ENCODE measurements at places on chromosomes 1 and 21.
A peak's percentile ranks its signal among the peaks of the same experiment; 100 is the strongest.

GRCh38 chr1:230794871-230795605 lies 47.9 kb downstream of the CAPN9 start:
- DNase-seq = no peak

GRCh38 chr1:71081697-71082080 lies 854 bp upstream of the ZRANB2 start:
- DNase-seq = no peak

DNA sequence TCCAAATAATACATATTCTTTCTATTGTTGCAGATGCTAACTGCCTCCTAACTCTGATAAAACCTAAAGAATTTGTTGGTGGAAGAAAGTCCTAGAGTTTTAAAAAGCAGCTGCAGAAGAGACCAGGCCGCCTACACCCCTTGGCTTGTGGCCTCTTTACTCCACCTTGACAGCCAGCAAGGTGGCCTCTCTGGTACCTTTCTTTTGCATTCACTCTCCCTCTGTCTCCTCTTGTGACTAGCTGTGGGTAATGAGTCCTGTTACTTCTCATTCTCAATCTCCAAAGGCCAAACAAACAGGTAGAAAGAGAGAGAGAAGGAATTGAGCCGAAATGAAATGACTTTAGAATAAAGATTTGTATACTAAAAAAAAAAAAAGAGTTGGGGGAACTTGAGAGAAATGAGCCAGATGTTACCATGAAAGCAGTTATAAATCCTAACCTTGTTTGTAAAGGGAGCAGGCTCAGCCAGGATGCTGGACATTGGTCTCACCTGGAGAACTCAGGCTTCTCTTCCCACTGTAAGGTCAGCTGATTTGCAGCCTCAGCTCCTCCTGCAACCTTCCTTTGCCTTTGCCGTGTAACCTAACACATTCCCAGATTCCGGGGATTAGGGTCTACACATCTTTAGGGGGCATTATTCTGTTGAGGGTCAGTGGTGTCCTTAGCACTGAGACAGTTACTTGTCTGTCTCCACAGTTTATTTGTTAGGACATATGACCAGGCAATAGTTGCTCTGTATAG lies 164.1 kb upstream of the IRF2BP2 start:
- DNase-seq = no peak

GRCh38 chr1:206582971-206583706 lies 29.1 kb downstream of the EIF2D start:
- DNase-seq = peak; percentile 35

- no peak for DNase-seq
Observed at GRCh38 chr1:29959356-29959755, 723.0 kb downstream of the PTPRU start.

- no peak for DNase-seq
Observed at GRCh38 chr1:45038661-45039364, 26.8 kb downstream of the UROD start.

DNA sequence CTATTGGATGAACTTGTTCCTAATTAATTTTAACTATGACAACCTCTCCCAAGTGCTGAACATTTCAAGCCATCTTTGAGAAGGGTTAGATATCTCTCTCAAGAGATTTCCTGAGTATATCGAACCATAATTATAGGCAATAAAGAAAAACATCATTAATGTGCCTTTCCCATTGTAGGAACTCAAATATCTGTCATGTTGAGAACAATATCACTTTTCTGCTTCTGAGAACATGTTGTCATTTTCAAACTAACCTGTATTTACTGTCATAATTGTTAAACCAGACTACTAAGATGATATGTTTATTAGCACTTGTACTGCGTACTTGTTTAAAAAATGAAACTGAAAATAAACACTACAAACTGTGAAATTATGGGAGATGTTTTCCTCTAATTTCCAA lies 4.3 kb downstream of the EPS15 start:
- no peak for DNase-seq

DNA sequence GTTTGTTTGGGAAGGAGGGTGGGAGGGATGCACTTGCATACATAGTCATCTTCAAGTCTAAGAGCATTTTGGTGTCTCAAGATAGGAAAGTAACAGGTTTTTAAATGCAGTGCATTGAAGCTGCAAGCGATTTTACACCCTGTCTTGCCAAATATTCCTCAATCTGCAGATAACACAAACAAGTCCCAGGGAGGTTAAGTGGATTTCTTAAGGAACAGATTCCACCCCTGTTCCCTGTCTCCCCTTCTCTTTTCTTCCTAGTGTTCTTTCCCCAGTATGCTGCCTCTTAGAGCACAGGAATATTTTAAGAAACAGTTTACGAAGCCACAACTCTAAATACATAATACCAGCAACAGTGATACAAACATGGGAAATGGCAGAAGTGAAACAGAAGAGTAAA lies 389.9 kb downstream of the PLPP3 start:
- no peak for DNase-seq

- peak; percentile 13 for DNase-seq
Observed at GRCh38 chr21:17612023-17612564, 607 bp downstream of the BTG3 start.

GRCh38 chr1:204359131-204359473 lies 627 bp downstream of the PLEKHA6 start:
- no peak for DNase-seq

GRCh38 chr1:17633654-17634053 lies 94.2 kb downstream of the ARHGEF10L start:
- no peak for DNase-seq

GRCh38 chr1:18288722-18289121 lies 181.1 kb downstream of the IGSF21 start:
- no peak for DNase-seq

GRCh38 chr1:54944610-54945392 lies 35.6 kb upstream of the TMEM61 start:
- peak; percentile 38 for DNase-seq

DNA sequence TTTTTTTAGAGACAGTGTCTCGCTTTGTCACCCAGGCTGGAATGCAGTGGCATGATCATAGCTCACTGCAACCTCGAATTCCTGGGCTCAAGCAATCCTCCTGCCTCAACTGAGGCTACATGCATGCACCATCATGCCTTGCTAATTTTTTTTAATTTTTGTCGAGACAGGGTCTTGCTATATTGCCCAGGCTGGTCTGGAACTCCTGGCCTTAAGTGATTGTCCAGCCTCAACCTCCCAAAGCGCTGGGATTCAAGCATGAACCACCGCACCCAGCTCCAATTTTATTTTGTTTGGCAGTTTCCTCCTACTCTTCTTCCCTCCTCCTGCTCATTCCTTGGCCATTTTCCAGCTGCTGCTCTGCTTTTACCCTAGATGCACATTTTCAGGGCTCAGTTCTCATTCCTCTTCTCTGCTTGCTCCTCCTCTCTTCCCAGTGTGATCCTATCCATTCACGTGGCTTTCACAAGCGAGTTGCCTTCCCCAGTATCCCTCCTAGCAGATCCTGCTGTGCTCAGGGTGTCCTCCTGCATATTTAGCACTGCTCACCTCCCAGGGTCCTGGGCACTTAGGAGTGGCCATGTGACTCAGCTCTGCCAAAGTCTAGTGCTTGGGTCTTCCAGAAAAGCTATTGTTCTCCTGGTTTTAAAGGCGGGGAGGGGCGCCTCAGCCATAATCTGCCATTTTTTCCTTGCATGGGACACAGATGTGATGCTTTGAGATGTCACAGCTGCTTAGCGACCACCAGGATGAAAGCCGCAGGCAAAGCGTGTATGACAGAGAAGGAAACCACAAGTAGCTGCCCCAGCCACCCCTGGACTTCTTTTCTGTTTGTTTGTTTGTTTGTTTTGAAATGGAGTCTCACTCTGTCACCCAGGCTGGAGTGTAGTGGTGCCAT lies 33.7 kb downstream of the PSEN2 start:
- DNase-seq = no peak

GRCh38 chr1:27416387-27417111 lies 24.1 kb downstream of the GPR3 start:
- DNase-seq = no peak

GRCh38 chr1:212700223-212700891 lies 717 bp upstream of the BATF3 start:
- no peak for DNase-seq

DNA sequence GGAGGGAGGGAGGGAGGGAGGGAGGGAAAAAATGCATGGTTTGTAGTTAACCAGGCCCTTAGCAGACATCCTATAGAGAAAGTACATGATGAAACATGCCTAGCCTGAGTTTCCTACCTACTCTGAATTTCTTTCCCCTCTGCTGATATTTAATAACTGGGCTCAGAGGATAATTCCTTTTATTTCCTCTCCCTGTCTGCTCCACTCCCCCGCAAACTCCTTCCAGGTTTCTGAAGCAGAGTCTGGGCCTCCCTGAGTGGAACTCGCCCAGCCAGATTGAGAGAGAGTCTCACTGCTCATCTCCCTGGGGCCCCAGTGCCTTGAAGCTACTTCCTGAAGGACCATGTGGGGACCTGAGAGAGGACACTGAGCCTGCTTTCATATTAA lies 111.9 kb upstream of the SLC44A3 start:
- DNase-seq = no peak

- no peak for DNase-seq
Observed at GRCh38 chr1:175000697-175001187, 995 bp downstream of the CACYBP start.

GRCh38 chr21:27047283-27047657 lies 80.4 kb upstream of the ADAMTS5 start:
- DNase-seq = no peak

DNA sequence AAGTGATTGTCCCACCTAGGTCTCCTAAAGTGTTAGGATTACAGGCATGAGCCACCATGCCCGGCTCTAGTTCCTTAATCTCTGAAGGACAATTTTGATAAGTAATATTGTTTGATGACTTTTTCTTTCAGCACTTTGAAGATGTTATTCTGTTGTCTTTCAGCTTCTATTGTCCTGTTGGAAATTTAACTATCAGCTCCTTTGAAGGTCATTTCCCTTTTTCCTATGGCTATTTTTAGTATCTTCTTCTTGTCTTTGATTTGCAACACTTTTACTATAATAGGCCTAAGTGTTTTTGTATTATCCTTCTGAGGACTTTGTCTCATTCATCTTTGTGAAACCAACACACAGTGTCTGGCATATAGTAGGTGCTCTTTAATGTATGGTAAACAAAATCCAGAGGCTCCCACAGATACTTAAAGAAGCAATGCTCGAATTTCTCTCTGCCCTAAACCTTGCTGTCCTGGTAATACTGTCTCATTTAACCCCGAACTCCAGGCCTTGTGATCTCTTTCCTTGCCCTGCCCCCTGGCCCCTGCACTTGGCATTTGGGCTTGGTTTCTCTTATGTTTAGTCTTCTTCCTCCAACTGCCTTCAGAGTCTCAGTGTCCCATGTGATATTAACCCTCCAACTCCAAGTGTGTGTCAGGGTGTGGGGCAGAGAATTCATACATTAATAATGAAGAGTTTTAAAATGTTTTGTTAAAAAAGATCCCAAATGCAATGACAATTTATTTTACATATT lies 19.0 kb upstream of the AGO1 start:
- DNase-seq = no peak

- DNase-seq = no peak
Observed at GRCh38 chr1:89631816-89632656, 884 bp upstream of the LRRC8C start.

DNA sequence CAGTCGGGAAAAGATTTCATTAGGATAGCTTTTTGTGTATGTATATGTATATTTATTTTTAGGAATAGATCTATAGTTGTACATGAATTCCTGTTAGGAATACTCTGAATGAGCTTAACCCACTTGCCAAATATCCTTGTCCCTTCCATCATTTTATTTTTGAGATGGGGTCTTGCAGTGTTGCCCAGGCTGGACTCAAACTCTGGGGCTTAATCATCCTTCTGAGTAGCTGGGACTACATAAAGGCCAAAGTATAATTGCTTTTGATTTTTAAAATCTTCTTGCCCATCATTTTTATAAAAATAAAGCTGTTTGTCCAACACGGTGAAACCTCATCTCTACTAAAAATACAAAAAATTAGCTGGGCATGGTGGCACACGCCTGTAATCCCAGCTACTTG lies 20.2 kb upstream of the PLEKHM2 start:
- DNase-seq = no peak

DNA sequence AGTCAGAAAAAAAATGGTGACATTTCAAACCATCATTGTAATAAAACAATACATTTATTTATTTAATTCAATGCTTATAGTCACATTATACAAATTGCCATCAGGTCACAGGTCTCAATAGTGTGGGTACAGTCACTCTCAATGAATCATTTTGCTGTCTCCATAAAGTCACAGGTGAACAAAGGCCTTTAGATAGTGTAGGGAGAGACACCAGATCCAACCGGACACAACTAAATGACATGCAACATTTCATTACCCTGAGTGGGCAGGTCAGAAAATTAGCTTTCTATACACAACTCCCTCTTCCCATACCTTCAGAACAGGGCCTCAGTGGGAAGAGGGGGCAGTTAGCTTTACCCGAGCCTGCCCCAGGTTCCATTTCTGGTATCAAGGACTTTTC lies 63.2 kb downstream of the STYXL2 start:
- DNase-seq = no peak

GRCh38 chr1:53128401-53128800 lies 14.0 kb downstream of the SLC1A7 start:
- no peak for DNase-seq

GRCh38 chr1:216221260-216221700 lies 202.0 kb downstream of the USH2A start:
- no peak for DNase-seq

- DNase-seq = no peak
Observed at GRCh38 chr1:91501523-91501851, 836 bp downstream of the CDC7 start.

- no peak for DNase-seq
Observed at GRCh38 chr1:174075245-174075692, 53.1 kb upstream of the RC3H1 start.

GRCh38 chr1:77888081-77888780 lies at the start of gene NEXN:
Gene NEXN, plus strand, starts transcription at chr1:77888624. Its CDS starts 27,483 bp downstream, at chr1:77916107.
- no peak for DNase-seq

GRCh38 chr1:159187033-159187432 lies 15.6 kb downstream of the CADM3 start:
- no peak for DNase-seq

DNA sequence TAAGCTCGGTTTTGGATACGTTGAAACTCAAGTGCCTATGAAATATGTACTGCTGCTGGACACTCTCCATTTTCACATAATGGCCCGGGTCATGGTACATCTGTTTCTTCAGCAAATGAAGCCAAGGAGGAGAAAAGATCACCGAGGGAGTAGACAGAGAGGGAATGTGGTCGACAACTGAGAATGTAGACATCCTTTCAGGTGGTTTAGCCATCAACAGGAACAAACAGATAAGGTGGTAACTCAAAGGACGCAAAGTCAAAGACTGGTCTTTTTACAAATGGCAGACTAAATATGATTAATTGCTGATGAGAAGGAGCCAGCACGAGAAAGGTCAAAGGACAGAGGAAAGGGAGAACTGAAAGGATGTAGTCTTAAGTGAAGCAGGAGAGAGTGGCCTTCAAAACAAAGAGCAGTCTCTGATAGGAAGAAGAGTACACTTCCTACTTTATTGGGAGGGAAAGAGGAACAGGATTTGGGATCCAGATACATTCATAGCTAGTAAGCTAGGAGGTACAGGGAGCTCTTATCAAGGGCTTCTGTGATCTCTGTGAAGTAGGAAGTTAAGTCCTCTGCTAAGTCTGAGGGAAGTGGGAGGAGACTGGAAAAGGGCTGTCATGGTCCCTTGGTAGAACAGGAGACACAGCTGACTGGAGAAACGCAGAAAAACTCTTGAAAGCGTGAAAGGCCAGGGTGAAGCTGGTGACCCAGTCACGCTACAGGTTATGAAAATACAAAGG lies 28.3 kb downstream of the NUP133 start:
- DNase-seq = no peak

- no peak for DNase-seq
Observed at GRCh38 chr1:2948751-2949680, 72.3 kb upstream of the ACTRT2 start.

GRCh38 chr1:39902460-39902807 lies 717 bp upstream of the MYCL start:
- no peak for DNase-seq

- DNase-seq = no peak
Observed at GRCh38 chr1:40122855-40123254, 25.8 kb upstream of the PPT1 start.
